ENCODE measurements at places on chromosomes 2 and 18.

DNA sequence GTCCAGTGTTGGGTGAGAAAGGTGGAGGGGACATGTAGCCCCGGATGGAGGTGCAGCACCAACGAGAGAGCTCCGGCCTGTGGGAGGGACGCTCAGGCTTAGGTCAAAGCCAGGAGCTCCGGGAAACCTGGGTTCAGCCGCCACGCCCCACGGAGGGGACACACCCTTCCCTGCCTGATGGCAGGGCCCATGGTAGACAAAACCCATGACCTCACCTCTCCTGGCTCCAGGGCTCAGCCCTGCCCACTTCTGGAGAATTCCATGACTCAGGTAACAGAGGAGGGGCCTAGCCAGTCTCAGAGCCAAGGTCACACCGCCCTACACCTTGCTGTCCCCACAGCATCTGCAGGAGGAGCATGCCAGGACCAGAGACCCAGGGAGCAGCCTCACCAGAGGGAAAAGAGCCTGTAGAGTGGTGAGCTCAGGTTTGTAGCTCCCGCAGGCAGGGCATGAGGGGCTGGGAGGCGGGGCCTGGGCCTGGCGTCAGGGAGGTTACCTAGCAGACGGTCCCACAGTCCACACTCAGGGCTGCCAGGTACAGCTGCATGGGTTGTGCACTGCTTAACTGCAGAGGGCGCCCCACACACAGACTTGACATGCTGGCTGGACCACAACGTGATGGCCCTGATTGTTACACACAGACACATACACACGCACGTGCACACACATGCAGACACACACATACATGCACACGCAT is 70.8 kb upstream of the SMAD7 start:
- peak; percentile 34 for DNase-seq

DNA sequence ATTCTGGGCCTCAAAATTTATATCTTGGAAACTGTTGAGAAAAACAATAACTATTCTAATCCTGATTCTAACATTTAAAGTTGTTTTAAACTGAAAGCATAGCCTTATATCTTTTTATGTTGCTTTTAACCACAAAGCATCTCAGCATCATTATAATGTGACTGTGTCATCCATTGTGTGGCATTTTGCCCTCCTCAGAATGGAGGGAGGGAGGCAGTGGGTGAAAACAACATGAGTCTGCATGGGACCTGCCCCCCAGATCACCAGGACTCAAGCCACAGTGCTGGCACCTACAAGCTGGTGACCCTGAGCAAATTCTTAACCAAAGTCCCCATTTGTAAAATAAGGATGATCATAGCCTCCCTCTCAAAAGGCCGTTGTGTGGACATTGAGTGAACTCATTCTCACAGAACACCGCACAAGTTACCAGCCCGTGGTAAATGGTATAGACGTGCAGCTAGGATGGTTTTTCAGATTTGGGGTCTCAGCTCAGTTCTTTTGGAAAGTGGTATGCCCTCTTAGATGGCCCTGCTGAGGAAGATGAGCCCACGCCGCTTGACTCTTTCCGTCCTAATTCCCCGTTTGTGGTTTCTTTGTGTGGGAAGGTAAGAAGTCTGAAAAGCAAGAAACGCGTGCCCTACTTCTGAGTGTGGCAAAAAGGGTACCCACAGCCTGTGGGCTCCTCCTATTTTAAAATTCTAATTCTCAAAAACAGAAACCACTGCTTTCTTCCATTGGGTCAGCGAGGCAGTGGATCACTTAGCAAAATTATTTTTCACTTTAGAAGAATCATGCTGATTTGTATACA is 305.0 kb upstream of the ID2 start:
- DNase-seq, result no peak

DNA sequence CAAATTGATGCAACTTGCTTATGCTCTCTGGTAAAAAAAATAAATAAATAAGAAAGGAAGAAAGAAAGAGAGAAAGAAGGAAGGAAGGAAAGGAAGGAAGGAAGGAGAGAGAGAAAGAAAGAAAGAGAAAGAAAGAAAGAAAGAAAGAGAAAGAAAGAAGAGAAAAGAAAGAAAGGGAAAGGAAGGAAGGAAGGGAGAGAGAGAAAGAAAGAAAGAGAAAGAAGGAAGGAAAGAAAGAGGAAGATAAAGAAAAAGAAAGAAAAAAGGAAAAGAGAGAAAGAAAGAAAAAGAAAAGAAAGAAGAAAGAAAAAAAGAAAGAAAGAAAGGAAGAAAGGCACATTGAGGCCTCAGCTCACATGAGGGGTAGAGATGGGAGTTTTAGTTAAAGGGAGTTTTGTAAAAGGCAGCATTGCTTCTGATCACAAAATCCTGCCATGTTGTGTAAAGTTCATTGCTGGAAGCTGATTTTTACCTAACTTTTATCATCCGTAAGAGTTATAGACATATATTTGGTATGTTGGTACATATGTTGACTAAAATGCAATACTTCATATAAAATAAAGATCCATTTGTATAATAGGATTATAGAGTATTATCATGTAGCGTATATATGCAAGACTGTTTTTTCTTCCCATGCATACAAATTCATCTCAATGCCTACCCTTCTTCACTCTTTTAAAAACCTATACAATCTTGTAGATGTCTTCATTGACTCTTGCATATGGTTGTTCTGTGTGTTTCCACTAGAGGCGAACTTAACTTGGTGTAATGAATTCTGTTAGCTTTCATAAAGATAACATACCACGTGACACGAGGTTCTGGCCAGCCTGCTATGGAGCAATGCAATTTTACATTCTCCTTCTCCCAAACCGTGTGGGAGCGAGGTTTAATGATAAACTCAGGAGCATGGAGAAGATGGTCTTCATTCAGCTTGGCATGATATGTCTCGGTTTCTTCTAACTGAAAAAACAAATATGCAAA is 32.8 kb downstream of the MYOM1 start:
- no peak for DNase-seq

DNA sequence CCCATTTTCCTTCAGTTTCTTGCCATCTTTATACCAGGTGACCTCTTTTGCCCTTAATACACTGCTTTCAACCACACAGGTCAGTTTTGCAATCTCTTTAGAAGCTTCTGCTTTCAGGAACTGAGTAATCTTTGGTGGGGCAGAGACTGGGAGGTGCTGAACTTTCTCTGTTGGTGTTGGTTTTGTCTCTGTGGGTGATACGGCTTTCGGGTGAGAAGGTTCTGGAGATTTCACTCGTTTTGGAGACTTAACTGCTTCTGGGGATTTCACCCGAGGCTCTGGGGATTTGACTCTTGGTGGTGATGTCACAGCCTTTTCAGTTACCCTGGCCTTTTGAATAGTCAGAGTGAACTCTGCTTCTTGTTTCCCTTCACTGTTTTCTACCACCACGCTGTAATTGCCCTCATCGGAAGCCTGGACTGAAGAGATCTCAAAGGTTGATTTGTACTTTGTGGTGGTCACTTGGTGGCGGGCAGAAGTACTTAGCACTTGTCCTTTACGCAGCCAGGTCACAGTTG is 50.4 kb downstream of the PLEKHA3 start:
- no peak for DNase-seq

DNA sequence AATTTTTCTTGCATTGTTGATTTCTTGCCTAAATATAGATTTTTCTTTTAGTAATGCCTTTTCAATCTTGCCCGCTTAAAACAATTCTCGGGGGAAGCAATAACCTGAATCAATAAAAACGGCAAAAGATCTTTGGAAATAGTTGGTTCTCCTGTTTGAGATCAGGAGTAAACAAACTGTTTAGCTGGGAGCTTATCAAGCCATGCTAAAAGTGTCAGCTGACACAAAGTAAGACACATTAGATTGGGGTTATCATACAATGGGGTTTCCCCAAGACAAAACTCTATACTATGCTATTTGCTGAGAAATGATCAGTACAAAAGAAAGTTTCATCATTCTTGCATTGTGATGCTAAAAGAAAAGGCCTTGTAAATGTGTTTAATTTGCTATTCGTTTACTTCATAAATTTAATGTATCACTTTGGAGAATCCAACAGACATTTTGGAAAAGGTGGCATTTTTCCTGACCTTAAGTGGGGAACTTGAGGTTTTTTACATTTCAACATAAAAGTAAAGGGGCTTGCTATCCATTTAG is 46.5 kb downstream of the ATIC start:
- no peak for DNase-seq

DNA sequence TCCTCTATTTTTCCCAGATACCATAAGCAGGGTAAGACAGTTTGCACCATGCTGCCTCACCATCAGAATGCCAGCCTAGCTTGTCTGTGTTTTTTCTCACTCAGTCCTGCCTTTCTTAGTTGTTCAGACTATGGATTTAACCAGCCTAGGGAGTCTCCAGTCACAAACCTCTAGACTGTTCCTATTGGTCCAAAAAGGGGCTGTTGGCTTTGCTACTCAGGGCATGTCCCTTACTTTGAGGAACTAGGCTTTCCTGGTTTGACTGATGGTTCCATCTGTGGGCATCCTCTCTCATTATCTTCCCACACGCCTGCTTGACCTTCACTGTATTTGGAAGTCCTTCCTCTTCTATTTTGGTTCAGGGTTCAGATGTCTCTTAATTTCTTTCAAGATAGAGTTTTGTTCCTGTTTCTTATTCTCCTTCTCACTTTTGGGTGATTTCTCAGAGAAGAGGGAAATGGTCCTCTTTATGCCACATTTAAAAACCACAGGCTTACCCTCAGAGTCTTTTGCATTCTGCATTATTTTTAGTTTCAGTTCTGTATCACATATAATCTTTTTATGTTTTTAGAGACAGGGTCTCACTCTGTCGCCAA is 31.3 kb upstream of the TMEM131 start:
- DNase-seq, result peak; percentile 69

- no peak for DNase-seq
Measured at GRCh38 chr2:177542396-177542795, 149.8 kb downstream of the AGPS start.
